Activated CD4-positive, alpha-beta T cell treated with anti-CD3 and anti-CD28 coated beads, Interleukin-2, amount 10 ng/mL, durations not matched to agents 7 days and 5 days (primary cell): ENCODE measurements at places on chromosomes 7 and 10. TPM values are rescaled to one million over a fixed set of nuclear protein-coding genes. Genes with fewer than 3 reads are reported as not detected.

The TRPV6 gene
- total RNA-seq, result 0.07 TPM

The GPR37 gene
- total RNA-seq, result not detected

- peak; percentile 62 for DNase-seq
- peaks cover 11% of the 10 kb centered on the region for H3K27me3 ChIP-seq
- peaks cover 2% of the 10 kb centered on the region for H3K4me1 ChIP-seq
- H3K36me3 ChIP-seq, result no peaks in the 10 kb centered on the region
- H3K27ac ChIP-seq, result no peak overlapping the region
Measured at GRCh38 chr10:30591249-30591670, 38.3 kb downstream of the LYZL2 start.

DNA sequence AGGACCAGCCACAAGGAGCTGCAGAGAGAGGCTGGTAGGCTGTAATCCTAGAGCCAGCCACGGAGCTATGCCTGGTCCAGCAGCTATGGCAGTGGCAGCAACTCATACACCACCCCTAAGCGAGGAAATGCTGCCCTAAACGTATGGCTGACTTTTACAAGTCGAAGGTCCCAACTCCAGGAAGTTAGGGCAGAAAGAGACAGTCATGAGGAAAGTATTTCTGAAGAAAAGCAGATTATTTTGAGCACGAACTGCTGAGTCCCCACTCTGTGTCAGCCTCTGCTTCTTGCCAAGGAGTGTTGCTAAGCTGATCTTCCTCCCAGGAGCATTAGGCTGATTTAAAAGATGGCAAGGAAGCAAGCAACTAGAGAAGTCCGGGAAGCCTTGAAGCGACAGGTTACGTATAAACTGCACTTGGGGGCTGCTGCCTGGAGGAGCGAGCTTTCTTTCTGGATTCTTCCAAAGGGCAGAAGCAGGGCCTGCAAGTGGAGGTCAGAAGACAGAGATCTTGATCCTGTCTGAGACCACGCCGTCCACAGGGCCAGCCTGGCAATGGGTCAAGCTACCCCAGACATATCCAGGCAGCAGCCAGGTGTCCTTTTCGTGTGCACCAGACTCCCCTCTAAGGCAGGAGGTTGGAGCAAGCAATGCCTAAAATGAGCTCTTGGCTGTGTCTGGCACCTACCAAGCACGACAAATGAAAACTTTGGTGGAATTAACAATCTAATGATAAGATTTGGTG lies 39.4 kb downstream of the PLXNA4 start:
- H3K36me3 ChIP-seq, result peaks cover 10% of the 10 kb centered on the region
- no peak overlapping the region for H3K27ac ChIP-seq
- H3K4me3 ChIP-seq, result no peak overlapping the region
- H3K4me1 ChIP-seq, result peaks cover 23% of the 10 kb centered on the region
- H3K27me3 ChIP-seq, result peaks cover 15% of the 10 kb centered on the region

- no peaks in the 10 kb centered on the region for H3K36me3 ChIP-seq
- H3K27me3 ChIP-seq, result peaks cover 4% of the 10 kb centered on the region
- DNase-seq, result no peak
- no peak overlapping the region for H3K27ac ChIP-seq
- H3K4me1 ChIP-seq, result no peaks in the 10 kb centered on the region
Measured at GRCh38 chr7:98034081-98035035, 44.4 kb upstream of the OCM2 start.

DNA sequence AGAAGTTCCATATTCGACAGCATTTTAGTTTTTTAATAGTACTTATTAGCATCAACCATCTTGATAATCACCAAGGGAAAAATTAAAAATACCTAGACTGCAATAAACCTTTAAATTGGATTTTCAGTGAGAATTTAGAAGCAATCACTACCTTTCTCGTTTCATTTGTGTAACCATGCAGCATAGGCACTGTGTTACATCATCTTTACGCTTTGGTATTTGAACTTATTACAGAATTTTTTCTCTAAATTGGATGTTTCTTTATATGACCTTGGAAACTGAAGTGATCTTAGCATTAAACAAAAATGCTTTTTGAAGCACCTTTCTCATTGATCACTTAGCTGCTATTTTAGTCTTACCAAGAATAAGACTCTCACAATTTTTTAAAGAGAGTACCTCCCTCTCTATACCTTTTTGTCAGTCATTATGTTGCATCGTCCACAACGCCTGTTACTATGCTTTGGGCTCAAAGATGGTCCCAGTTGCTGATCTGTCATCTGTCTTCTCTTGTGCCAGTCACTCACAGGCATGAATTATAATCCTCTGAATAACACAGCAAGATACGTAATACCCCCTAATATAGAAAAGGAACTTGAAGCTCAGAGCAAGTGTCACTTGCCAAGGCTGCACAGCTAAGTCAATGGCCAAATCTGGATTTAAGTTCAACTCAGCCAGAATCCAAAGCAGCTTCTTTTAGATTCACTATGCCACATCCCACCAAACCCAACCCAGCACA lies 19.6 kb upstream of the ASCC1 start:
- no peak overlapping the region for H3K27ac ChIP-seq
- H3K4me1 ChIP-seq, result peaks cover 9% of the 10 kb centered on the region
- H3K27me3 ChIP-seq, result no peaks in the 10 kb centered on the region
- DNase-seq, result no peak
- peaks cover 41% of the 10 kb centered on the region for H3K36me3 ChIP-seq

- H3K4me3 ChIP-seq, result no peak overlapping the region
- DNase-seq, result peak; percentile 30
Measured at GRCh38 chr10:103752680-103753248, 102.6 kb downstream of the SH3PXD2A start.

- peaks cover 23% of the 10 kb centered on the region for H3K27me3 ChIP-seq
- no peaks in the 10 kb centered on the region for H3K36me3 ChIP-seq
- peaks cover 2% of the 10 kb centered on the region for H3K4me1 ChIP-seq
- DNase-seq, result peak; percentile 59
Measured at GRCh38 chr10:94279835-94280709, 82.7 kb downstream of the NOC3L start.

DNA sequence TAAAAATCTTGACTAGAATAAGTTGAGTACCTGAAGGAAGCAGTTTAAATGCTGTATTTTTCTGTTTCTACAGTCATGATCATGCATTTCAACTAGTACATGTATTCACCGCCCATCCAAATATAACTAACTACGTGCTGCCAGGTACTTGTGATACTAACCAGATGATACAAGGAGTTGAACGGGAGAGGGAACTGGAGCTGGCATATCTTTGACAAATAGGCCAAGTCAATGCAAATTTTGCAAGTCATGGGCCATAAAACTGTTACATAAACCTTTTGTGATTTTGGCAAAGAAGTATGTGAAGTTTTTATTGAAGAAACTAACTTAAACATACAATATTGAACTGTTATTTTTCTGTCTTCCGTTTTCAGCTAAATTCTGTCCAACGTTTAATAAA lies 14.5 kb downstream of the NUP42 start:
- H3K4me1 ChIP-seq, result no peaks in the 10 kb centered on the region
- H3K4me3 ChIP-seq, result no peak overlapping the region
- DNase-seq, result no peak
- H3K36me3 ChIP-seq, result peaks cover 34% of the 10 kb centered on the region

DNA sequence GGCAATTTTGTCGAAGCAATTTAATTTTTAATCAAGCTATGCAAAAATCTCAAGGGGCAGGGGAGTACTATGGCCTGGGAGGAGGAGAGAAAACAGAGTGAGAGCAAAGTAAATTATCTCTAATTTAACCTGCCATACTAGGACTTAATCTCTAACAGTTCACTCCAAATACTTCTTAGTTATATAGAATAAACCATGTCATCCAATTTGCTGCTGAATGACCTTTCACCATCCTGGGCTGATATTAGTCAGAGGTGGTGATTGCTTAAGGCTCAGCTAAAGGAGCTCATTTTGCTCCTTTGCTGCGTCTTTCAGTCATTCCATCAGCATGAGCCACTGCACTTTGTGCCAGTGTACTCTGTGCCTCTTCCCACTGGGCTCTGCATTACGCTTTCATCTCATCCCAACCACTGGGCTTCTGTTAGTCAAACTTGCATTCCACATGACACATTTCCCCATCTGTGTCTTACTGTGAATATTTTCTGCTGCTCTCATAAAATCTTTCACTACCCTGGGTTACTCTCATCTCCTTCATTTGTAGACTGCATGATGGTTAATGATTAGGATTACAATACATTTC lies 84.3 kb downstream of the CD36 start:
- DNase-seq, result no peak
- H3K27me3 ChIP-seq, result no peaks in the 10 kb centered on the region
- no peaks in the 10 kb centered on the region for H3K4me1 ChIP-seq
- H3K36me3 ChIP-seq, result no peaks in the 10 kb centered on the region

- H3K4me1 ChIP-seq, result peaks cover 2% of the 10 kb centered on the region
- peaks cover 12% of the 10 kb centered on the region for H3K27me3 ChIP-seq
- no peak for DNase-seq
- H3K4me3 ChIP-seq, result no peak overlapping the region
Measured at GRCh38 chr7:157526005-157526912, 189.5 kb downstream of the DNAJB6 start.
